Large intestine (tissue), 12 donors: ENCODE measurements at places on chromosomes 13 and 19.

DNA sequence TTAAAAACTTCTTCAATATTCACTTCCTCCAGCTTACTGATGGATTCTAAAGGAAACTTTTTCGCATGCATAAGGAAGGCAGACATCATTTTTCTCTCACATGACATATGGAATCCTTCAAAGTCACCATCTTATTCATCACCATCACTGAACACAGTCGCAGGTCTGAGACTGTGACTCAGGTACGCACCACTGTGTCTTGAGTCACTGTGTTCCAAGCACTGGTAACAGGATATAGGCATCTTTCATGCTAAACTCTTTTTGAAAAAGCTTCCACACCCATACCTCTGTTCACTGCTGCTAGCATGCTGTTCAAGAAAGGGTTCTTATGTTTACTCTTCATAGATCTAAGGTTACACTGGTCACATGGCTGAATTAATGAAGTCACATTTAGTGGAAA, 67.0 kb upstream of the SIAH3 start:
- no peak for DNase-seq

- no peak for DNase-seq
Observed at GRCh38 chr13:114268344-114269280, 12.8 kb upstream of the UPF3A start.

DNA sequence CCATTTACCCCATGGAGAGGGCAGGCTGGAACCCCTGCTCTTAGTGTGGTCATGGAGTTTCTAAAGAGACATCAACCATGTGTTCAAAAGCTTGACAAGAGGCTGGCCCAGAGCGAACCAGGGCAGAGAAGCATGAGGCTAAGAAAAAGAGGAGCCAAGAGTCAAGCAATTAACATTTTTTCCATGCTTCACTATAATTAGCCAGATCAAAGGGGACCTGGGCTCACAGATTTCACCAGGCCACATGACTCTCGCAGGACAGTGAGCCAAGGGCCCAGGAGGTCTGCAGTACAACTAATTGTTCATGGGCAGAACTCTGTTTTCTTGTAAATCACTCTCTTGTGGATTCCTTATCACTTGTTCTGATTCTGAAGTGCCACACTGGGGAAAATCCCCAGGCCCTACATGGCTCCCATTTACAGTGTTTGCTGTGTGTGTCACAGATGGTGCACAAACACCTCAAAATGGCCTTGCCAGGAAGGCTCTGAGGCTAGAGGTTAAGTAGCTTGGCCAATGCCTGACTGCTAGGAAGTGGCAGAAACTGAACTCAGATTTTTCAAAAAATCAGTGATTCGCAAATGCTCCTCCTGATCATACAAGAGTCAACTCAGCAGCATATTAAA, 101.2 kb downstream of the LHFPL6 start:
- no peak for DNase-seq

DNA sequence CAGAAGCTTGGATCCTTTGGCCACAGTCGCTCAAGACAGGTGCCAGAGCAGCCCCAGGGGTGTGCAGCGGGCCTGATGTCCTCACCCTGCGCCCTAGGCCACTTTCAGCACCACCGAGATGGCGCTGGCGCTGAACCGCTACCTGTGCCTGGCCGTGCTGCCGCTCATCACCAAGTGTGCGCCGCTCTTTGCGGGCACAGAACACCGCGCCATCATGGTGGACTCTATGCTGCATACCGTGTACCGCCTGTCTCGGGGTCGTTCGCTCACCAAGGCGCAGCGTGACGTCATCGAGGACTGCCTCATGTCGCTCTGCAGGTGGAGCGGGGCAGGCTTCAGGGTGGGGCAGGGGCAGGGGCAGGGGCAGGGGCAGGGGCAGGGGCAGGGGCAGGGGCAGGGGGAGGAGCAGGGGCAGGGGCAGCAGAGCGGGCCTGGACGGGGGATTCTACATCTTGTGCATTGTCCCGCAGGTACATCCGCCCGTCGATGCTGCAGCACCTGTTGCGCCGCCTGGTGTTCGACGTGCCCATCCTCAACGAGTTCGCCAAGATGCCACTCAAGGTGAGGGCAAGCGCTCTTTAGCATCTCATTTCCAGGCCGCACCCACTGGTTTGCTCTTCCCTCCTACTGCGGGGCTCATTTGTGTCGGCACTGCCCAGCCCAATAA, 69.1 kb downstream of the RYR1 start:
- DNase-seq: no peak

GRCh38 chr13:94709001-94709834, 3.1 kb downstream of the SOX21 start:
- DNase-seq: no peak

GRCh38 chr13:31174018-31174417, 12.3 kb upstream of the HSPH1 start:
- no peak for DNase-seq

DNA sequence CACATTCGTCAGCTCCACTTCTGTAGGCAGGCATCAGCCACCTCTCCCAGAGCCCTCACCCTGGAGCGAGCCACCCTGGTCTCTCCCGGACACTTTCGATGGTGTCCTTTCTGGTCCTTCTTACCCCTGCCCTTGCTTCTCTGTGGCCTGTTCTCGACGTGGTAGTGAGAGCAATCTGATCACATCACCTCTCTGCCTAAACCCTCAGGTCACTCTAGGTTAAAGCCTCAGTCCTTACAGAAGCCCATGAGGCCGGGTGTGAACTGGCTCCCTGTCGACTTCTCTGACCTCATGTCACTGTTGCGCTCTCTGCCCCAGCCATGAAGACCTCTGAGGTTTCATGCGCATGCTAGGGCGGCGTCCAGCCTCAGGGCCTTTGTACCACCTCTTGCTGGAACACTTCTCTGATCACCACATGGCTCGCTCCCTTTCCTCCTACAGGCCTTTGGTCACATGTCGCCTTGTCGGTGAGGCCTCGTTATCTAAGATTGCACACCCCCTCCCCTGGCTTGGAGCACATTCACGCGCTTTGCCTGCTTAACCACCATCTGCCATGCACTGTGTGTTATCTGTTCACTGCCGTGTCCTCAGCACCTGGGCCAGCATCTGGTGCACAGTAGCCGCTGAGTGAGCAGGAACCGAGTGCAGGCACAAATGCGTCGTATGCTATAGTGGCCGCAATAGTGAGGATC, 101.5 kb downstream of the DPF1 start:
- DNase-seq: no peak

DNA sequence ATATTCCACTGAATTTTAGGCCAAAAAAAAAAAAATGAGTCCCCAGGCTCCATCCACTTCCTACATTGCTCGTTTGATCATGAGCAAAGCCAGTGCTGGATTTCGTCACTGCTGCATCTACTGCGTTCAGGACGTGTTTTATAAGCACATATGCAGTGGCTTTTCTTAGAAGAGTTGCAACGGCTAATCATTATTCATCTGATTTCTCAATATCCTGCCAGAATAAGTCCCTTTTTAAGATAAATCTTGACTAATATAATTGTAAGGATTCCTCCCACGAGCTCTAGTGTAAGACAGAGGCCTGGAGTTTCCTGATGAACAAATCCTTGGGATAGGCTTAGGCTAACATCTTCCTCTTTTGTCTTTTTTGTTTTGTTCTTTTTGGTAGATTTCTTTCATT, 19.5 kb downstream of the FAM124A start:
- DNase-seq: no peak

DNA sequence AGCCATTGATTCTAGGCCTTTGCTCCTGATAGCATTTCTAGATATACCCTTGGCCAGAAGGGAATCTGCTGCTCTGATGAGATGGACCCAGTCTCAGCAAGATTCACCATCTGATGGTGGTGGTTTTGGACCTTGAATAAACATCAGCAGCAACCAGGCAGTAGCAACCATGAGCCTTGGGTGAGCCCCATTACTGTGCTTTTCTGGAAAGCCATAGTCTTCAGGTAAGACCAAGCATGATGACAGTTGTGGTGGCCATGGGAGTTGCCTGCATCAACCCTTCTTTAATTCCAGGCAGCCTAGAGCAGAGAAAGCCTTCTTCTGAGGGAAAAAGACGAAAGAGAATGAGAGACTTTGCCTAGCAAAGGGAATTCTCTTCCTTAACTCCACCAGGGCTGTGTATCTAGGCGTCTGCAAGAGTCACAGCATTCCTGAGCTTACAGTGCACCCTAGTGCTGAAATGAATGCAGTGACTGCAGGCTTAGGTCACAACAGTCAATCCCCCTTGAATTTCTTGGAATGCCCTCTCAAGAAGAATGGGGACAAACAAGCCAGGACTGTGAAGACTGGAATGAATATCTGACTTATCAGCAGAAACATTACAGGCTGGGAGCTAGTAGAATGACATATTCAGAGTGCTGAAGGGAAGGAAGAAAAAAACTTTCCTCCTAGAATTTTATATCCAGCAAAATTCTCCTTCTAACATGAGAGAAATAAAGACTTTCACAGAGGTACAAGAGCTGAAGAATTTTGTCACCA, 942.4 kb upstream of the PCDH20 start:
- DNase-seq: no peak

- no peak for DNase-seq
Observed at GRCh38 chr13:110201114-110201513, 105.8 kb downstream of the COL4A1 start.

DNA sequence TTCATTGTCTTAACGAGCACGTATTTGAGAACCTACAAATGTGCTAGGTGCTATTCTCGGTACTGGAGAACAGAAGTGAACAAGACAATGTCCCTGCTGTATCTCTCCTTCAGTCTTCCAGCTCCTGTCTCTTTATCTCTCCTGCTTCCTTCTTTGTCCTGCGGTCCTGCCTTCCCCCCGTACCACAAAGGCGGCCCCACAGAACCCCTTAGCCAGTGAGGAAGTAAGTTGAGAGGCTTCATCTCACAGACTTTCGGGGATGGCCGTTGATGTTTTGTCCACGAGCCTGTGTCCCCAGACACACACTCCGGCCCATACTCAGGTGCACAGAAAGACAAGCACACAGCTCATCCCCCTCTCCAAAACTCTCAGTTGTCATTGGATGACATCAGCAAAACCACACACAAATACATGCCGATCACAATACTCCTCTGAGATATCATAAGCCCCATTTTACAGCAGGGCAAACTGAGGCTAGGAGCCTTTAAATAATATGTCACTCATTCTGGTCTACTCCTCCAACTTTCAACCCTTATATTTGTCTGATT, 507 bp upstream of the SWSAP1 start:
- DNase-seq: no peak

DNA sequence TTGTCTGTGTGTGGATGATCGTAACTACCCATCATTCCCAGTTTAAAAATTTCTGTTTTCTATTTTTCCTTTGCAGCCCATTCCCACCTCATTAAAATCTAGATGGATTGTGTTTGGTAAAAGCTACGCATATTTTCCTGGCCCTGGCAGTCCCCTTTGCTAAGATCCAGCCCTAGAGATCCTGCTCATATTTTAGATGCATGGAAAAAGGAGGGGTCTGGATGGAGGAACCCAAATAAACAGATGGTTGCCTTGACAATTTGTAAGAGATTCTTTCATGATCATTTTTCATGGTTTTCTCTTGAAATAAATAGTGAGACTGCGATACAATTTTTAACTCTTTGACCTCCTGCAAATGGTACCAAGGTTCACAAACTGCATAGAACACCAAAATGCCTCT, 174.4 kb downstream of the SLC7A1 start:
- no peak for DNase-seq

DNA sequence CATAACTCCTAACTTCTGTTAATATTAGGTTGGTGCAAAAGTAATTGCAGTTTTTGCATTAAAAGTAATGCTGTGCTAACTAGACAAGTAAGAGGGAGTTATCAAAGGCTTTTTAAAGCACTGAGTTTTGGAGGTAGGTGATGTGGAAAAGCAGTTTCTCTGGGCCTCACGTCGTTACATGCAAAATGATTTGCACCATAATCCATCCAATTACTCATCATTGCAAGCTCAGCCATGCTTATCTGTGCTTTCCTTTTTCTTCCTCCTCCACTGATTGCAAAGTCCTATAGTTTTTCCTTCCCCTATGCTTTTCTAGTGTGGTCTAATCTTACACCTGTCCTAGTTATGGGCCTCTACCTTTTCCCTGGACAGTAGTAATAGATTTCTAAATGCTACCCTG, 35.4 kb upstream of the INTS6 start:
- no peak for DNase-seq

- no peak for DNase-seq
Observed at GRCh38 chr13:45473627-45474026, 8.9 kb downstream of the COG3 start.

DNA sequence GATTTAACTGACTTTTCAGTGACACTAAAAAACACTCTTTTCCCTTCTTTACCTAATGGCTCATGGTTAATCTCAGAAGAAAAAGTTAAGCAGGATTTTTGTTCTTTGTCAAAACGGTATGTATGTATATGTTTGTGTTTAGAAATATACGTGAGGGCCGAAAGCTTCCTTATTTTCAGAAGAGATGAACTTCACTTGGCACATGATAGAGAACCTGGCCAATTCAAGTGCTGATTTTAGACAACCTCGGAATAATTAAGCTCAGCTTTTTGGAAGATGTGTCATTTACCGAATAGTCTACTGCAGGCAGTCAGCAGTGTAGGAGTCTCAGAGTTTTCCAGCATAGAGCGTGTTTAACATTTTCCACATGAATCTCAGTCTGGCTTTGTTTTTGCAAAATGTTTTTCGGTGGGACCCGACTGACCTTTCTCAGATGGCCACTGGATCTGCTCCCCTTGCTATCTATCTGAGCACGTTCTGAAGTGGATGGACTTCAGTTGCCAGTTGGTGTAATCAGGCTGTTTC, 4.6 kb downstream of the RNASEH2B start:
- no peak for DNase-seq

- DNase-seq: no peak
Observed at GRCh38 chr19:30916238-30916637, 433.0 kb downstream of the TSHZ3 start.

- no peak for DNase-seq
Observed at GRCh38 chr13:65093357-65093756, 2136.8 kb downstream of the PCDH9 start.

GRCh38 chr13:51793570-51794271, 10.2 kb downstream of the DHRS12 start:
- DNase-seq: no peak

DNA sequence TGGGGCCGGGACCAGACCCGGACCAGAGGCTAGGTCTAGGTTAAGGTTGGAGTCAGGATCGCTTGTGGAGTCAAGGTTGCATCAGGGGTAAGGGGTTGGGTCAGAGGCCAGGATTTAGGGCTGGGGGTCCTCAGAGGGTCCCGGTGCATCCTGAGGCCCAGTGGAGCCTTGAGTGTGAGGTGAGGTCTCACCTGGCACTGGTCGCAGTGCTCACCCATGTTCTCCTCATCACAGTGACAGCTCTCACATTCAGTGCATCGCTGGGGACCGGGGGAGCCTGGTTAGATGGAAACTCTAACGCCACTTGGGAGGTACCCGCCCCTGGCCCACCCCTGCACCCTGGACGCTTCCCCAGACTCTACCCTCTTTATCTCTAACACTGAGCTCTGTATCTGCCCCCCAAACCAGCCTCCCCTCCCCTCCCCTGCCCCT, 3.1 kb downstream of the HRC start:
- no peak for DNase-seq

GRCh38 chr13:106568299-106569003, 514 bp upstream of the ARGLU1 start:
- no peak for DNase-seq
